ENCODE measurements at places on chromosomes 2 and 18.

DNA sequence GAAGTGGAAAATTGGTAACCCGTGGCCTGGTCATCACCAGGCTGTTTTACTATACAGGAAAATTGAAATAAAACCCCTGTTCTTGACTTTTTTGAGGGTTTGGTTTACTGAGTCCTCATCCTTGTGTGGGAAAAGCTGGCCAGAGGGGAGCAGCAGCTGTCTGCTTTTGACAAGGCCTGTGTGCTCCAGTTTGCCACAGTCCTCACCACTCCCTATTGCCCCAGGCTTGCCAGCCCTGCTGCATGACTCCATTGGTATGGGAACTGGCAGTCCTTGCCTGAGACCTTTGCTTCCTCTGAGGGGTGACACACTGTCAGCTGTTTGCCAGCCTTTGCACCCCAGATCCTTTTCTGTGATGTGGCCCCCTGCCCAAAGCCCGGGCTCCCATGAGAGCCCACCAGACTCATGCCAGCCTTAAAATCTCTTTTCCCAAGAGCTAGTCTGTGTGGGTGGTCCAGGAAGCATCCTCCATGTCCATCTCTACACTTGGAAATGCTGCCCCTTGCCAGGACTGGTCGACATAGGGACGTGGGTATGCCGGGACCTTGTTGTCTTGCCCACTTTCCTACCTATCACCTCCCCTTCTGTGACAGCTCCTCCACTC is 39.0 kb downstream of the GLI2 start:
- no peak for DNase-seq

DNA sequence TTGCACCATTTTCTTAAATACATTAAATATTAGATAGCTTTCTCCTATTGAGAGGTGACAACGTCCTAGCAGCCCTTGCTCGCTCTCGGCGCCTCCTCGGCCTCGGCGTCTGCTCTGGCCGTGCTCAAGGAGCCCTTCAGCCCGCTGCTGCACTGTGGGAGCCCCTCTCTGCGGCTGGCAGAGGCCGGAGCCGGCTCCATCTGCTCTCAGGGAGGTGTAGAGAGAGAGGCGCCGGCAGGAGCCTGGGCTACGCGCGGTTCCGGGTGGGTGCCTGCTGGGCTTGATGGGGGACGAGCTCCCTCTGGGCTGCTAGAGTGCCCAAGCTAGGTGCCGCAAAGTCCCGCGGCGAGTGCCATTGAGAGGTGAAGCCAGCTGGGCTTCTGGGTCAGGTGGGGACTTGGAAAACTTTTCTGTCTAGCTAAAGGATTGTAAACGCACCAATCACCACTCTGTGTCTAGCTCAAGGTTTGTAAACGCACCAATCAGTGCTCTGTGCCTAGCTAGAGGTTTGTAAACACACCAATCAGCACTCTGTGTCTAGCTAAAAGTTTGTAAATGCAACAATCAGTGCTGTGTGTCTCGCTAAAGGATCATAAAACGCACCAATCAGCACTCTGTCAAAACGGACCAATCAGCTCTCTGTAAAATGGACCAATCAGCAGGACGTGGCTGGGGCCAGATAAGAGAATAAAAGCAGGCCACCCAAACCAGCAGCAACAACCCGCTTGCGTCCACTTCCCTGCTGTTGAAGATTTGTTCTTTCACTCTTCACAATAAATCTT is 3.1 kb downstream of the RPRD1A start:
- DNase-seq = no peak

GRCh38 chr2:241741016-241741415 is 6.6 kb downstream of the D2HGDH start:
- DNase-seq = no peak

DNA sequence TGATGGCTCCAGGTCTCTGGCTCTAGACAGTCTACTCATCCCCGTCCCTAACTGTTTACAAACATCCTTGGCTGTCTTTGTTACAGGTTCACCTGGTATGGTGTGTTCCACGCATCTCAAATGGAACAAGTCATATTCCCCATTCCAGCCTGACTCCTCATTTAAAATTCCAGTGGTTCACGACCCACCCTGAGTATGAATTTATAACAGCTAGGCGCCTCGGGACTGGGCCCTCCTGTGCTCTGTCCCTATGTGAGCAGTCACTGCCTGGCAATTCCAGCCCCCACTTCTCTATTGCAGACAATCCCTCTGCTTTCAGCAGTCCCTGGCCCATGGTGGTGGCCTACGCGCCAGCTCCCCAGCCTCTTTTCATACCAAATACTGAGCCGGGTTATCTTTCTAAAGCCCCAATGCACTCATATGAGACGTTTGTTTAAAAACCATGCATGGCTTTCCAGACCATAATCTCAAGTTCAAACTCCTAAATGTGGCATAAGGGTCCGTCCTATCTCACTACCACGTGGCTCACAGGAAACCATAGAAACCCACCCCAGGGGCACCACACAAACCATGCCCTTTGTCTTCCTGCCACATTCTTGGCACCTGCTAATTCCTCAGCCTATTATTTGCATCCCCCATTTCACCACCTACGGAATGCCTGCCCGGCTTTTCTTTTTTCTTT is 1.6 kb downstream of the SERPINB8 start:
- DNase-seq = no peak

DNA sequence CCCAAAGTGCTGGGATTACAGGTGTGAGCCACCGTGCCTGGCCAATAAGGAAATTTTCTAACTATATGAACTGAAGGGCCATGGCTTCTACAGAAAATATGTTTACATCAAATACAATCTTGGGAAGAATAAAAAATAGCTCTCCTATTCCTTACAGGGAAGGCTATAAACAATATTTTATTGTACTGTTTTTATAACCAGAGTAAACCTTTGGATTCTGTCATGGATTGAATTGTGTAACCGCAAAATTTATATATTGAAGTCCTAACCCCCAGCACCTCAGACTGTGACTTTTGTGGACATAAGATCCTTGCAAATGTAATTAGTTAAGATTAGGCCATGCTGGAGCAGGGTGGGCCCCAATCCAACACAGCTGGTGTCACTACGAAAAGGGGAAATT is 8.3 kb downstream of the HSBP1L1 start:
- DNase-seq = no peak

- peak; percentile 100 for DNase-seq
Observed at GRCh38 chr2:64750817-64751285, 97.1 kb upstream of the SERTAD2 start.

DNA sequence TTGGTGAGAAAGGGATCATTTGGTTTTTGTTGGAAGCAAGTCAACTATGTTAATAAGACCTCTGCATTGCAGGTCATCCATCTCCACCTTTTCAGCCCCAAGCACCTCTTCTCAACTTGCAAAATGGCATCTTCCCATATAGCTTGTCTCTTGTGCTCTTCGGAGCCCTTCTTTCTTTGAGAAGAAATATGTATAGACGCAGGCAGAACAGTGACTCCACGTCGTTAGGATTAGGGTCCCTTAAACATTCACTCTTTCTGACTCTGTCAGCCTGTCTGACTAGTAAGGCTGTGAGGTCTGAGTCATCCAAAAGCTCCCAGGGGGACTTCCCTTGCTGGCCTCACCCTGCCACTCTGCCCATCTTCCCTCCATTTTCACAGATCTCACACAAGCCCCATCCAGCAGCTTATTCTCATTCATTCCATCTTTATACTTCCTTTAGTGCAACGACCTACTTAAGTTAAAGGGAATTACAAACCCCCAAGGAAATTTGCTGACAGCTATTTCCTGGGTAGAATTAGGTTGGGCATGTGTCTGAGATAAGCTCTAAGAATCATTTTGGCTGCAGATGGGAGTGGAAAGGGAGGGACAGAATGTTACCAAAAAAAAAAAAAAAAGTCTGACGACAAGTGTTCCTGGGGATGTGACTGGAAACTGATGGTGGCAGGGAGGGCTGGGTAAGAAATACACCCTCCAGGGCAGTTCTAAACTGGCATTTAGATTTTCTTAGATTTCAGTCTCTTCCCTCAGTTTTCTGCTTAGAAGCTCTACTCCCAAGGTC is 37.7 kb upstream of the MEX3C start:
- no peak for DNase-seq

DNA sequence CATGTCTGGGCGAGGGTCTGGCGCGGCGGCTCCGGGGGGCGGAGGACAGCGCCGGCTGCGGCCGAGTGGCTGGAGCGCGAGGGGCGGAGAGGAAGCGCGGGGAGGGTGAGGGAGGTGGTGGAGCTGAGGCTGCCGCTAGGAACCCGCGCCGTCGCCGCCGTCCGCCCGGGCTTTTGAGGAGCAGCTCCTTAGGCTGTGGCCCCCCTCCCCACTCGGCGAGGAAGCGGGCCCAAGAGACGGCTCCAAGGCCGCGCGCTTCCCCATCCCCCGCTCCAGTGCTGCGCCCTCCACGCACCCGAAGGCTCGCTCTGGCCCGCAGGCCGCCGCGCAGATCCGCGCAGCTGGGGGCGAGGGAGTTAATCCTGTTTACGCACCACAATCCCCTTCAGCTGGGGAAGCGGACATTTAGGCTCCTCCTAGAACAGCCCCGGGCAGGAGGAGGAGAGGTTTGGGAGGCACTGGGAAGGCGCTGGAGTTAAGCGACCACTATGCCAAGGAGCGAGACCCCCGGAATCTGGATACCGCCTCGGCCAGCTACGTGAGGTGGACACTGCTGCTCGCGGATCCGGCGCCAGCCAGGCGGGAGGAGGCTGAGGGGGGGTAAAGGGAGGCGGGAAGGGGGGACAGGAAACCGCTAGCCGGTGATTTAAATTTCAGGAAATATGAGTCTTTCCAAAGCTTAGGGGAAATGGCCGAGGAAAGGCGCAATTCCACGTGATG is at the start of gene CNRIP1:
TSS of gene CNRIP1 (minus strand) at position 552 of the 720 bp plus-strand sequence. CDS start at position 3, 549 bp downstream.
- DNase-seq = peak; percentile 65
